ENCODE measurements at places on chromosomes 7 and 10.

DNA sequence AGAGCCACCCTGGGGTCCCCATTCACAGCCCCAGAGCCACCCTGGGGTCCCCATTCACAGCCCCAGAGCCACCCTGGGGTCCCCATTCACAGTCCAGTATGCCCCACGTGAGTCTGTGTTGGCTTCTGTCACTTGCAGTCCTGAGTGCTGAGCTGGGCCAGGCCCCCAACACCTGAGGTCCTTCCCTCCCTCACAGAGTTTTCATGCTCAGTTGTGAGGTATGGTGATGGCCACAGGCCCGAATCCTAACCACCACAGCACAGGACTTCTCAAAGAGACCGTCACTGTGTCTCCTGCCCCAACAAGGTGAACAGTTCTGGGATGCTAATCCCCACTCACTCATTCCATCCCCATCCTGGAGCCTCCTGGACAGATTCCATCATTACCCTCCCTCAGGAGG, 239.2 kb downstream of the PTPRN2 start:
- DNase-seq = no peak

DNA sequence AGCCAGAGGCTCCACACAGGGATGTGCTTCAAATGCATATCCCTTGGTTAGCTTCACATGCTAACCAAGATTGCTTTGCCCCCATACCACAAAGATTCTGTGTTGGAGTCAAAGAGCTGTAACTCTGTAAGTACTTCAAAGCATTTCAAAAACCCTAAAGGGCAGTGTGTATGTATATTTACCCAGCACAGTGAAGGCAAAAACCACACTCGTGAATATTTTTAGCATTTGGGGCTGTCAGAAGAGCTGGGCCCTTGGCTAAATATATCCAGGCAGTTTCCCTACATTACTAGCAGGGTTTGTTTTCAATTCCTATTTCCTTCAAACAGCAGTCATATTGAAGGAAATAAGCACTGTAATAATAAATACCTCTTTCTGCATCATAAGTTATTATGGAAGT, 84.2 kb upstream of the STEAP1B start:
- no peak for DNase-seq

- DNase-seq = peak; percentile 36
These were observed 39.5 kb downstream of the TSPAN14 start for GRCh38 chr10:80493522-80494051.

GRCh38 chr10:28925121-28925663, 247.9 kb downstream of the BAMBI start:
- no peak for DNase-seq

DNA sequence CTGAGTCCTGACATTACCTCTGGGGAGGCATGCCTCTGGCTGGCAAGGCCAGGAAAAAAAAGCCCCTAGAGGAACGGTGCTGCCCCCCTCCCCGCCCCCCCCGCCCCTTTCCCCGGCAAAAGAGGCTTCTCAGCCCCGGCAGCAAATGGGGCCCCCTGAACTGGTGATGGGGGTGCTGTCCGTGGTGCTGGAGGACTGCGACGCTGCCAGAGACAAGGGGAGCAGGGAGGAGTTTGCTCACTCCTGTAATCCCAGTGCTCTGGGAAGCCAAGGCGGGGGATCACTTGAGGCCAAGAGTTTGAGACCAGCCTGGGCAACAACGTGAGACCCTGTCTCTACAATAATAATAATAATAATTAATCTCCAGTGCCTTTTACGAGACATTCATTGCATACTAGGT, 23.7 kb downstream of the SRRM3 start:
- no peak for DNase-seq

DNA sequence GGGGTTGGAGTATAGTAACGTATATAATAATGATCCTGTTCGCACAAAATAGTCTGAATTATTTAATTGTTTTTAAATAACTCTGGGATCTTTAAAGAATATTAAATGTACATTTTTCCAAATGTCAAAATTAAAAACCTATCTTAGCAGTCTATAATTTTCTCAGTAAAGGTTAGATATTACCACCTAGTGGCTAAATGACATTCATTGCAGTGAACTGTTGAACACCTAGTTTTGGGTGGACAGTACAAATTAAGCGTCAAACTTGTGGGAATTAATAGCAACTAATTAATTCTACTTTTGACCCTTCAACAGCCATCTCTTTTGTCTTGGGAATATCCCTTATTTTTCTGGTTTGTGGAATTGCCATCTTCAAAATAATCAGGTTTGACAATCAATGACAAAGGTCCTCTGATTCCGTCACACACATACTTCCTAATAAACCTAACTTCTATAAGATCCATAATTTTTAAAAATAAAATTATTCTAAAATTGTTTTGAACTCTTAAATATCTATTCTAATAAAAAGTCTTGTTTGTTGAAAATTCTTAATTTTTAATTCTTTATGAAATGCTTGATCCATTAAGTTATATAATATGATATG, 165.7 kb downstream of the SEMA3D start:
- no peak for DNase-seq

GRCh38 chr7:150439967-150440366, 10.5 kb upstream of the GIMAP8 start:
- DNase-seq = no peak

DNA sequence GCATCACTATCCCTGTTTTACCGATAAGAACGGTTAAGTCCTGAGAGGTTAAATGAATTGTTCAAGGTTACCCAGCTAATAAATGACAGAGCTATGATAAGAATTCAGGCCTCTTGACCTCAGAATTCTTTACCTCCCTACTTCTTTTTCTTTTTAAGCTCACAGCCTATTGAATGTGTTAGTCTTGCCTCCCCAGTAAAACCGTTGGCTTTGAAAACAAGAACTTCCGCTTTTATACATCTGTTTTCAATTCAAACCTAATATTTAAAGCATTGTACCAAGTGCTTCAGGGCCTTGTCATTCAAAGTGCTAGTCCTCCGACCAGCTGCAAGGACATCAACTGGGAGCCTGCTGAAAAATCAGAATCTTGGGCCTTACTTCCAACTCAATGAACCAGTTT, 15.6 kb downstream of the SEC31B start:
- DNase-seq = no peak

DNA sequence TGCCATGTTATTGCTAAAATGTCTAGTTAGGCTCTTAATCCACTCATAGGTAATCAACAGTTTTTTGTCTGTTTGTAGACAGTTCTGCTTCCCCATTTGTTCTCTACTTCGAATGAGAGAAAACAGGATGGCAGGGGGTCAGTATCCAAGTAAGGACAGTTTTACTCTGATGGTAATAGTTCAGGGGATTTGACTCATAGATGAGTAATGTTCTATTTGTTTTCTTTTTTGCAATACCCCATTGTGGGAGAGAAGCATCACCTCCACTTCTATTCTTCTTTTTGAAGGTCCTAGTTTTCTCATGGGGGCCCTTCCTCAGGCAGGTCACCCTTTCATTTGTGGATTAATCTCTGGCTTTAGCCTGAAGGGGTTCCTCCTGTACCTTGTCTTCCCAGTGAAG, 13.9 kb downstream of the PCLO start:
- no peak for DNase-seq

- peak; percentile 22 for DNase-seq
These were observed 71.9 kb upstream of the ADARB2 start for GRCh38 chr10:1809139-1809741.

DNA sequence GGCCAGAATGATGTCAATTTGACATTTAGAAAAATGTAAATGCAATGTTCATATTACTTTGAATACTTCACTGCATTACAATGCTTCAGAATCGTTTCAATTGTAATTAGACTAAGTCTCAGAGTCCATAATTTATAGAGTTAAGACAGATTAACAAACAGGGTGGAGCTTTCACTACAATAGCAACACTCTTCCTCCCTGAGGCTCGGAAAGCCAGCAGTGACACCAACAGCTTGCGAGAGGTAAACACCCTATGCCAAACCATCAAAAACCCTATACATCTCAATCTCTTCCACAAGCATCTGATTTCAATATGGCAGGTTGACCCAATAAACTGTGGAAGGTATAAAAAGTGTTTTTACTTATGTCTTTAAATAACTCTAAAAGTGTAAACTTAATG, 72.2 kb downstream of the DOCK4 start:
- no peak for DNase-seq

- no peak for DNase-seq
These were observed 54.5 kb downstream of the ELMO1 start for GRCh38 chr7:37394158-37394557.

DNA sequence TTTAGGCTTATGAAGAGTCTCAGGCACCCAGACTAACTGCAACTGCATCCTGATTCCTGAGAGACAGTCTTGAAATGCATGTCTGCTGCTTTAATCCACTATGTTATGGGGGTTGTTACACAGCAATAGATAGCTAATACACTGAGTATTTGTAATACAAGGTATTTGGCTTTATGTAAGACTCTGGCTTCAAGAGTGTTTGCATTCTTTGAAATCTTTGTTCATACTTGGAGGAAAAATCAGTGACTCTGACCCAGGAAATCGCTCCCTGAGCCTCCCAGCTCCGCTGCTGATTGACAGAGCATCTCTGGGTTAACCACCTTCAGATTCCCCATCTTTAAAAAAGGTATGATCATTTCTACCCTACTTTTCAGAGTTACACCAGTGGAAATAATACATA, 133.9 kb downstream of the MTPAP start:
- no peak for DNase-seq

- DNase-seq = no peak
These were observed 101.4 kb downstream of the ITGB8 start for GRCh38 chr7:20432071-20432470.

DNA sequence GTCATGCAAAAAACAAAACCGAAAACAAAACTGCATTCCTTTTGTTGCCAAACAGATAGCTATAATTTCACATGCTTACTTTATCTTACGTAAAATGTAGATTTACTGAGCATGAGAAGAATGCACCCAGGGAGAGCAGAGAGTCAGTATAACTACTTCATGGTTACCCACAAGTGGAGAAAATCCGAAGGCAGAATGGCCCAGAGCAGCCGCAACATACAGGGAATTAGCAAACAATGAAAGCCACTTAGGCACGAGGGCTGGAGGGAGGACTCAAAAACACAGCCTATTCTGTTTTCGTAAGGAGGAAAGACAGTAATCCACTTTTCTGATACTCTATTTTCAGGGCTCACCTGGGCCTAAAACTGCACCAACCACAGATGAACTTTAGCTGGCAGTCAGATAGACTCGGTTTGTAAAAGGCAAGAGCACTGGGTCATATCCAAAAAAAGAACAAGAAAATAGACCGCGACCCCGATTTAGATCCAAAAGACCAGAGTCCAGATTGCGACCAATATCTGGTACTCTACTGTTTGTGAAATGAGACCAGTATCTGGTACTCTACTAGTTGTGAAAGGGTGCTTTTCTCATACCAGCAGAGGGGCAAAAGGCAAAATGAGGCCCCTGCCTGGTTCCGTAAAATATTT, 1.3 kb downstream of the ITPRIP start:
- DNase-seq = no peak

GRCh38 chr7:128841171-128841690, 11.0 kb downstream of the FLNC start:
- DNase-seq = no peak

DNA sequence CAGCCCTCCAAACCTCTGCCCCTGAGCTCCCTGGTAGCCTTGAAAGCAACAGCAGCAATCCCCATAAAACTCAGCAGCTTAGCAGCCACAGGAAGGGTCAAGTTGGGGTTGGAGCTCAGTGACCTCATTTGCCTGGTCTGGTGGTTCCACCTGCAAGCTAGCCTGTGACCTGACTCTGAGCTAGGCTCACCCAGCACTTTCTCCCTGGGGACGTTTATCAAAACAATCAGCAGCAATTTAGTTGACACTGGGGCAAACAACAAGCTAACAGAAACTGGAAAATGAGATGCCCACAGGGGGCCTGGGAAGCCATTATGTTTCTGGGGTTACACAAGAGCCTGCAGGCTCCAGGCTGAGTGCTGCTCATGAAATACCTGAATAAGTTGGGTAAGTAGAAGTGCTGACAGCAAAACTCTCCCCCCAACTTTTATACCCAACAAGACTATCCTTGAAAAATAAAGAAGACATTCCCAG, 22.4 kb upstream of the CRYGN start:
- DNase-seq = no peak

- DNase-seq = no peak
These were observed 133.1 kb upstream of the CHST15 start for GRCh38 chr10:124226271-124227054.

GRCh38 chr7:64558781-64559180, 4.1 kb downstream of the ZNF680 start:
- DNase-seq = no peak

DNA sequence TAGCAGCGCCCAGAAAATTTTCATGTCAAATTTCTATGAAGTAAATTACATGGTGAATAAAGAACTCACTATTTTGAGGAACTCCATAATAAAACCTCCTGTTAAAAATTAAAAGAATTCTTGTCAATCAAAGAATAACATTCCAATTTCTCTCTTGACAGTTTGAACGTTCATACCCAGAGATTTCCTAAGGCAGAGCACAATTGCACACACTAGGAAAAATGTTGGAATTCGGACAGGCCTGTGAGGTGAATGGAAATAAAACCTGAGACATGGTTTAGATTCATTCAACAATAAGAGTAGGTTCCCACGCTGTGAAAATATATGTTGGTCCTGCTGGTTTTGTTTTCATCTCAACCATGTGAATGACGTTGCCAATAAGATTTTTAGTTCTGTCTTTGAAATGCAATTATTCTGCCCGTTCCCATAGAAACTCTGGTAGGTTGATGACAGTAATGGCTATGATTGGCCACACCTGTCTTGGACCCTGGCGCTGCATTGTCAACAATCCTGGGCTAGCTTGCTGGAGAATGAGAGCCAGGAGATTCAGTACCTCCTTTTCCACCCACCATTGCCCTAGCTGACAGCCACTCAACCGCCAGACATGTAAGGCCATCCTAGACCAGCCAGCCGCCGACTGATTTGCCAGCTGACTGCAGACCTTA, 43.3 kb upstream of the RAPGEF5 start:
- no peak for DNase-seq

GRCh38 chr10:6175329-6176055, 27.2 kb upstream of the PFKFB3 start:
- no peak for DNase-seq

- no peak for DNase-seq
These were observed 69.8 kb downstream of the CDK6 start for GRCh38 chr7:92766461-92767003.

DNA sequence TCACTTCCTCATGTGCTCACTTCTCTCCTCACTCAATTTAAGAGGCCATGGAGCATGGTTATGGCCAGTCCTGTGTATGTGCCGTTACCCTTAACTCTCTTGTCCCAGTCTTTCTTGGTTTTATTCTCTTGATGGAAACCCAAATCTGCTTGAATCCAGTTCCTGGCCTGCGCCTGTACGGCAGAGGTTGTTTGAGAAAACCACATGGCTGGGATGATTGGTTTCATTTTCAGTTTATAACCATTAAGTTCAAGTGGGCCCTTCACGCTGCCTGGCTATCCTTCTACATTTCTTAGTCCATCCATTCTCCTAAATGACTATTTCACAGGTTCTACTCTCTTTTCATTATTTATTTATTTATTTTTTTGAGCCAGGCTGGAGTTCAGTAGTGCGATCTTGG, 1.6 kb upstream of the ZNF239 start:
- no peak for DNase-seq

DNA sequence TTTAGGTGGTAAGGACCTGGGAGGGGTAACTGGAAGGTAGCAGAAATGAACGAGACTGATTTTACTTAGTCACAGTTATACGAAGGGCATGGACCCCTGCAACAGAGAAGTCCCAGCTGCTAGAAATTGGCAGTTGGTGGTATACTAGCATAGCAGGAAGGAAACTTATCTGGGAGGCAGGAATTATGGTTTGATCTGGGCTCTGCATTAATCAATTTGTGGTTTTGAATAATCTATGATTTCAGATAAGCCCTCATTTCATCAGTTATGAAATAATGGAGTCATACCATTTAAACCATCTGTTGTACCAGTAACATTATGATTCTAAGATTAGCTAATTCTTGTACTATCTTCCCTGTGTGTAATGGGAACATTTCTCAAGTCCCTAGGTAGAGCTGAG, 54.0 kb upstream of the TMEM229A start:
- DNase-seq = no peak

Data from T-cell (primary cell).